ENCODE measurements at places on chromosomes 1 and 21.

DNA sequence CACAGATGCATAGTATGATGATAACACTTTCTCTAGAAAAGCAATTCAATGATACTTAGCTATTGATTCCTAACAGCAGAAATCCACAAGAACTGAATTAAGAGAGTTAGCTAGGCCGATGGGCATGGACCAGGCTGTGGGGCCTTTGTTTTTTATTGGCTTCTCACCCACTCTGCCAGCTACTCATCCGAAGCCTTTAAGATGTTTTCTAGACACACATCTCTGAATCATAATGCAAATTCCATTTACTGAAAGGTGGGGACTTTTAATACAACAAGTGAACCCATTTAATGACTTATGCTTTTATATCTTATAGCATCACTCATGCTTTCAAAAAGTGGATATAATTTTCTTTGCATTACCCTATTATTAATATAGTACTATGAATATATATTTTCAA is 170.2 kb downstream of the RUNX1 start:
- no peak for DNase-seq

DNA sequence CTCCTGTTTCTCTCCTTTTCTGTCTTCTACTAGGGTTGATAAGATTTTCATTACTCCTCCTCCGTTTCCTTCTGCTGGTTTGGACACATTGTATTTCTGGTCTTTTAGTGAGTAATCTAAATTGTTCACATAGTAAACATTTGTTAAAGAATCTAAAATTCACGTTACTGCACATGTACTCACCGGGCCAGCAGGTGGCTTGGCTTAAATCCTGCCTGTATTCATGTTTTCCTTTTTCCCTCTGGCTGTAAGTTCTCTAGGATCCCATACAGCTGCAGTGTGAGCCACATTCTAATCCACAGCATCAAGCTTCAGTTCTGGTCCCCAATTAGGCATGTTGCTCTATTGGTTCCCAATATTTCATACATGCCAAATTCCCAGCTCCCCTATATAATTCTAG is 958.3 kb downstream of the ADGRL2 start:
- DNase-seq: no peak

GRCh38 chr1:88276163-88276562 is 407.9 kb upstream of the PKN2 start:
- DNase-seq: no peak

GRCh38 chr1:70945676-70946075 is 101.9 kb downstream of the PTGER3 start:
- no peak for DNase-seq

- DNase-seq: no peak
Observed at GRCh38 chr1:224113545-224113917, 380 bp upstream of the FBXO28 start.

- no peak for DNase-seq
Observed at GRCh38 chr21:46304437-46304836, 18.3 kb downstream of the YBEY start.

DNA sequence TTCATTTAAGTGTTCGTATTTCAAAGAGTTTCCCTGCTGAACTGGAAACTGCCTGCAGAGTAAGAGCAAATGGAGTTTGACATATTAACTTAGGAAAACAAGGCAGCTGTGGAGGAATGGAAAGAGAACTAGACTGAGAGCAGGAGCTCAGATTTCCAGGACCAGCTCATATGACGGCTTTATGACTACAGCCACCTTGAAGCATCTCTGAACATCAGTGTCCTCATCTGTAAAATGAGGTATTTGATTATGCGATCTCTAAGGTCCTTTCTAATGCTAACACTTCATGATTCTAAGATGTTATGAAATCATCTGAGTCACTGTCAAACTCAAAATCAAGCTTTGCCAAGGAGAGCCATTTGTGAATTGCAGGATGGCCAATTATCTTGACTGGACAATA is 112.3 kb downstream of the PRRX1 start:
- no peak for DNase-seq

DNA sequence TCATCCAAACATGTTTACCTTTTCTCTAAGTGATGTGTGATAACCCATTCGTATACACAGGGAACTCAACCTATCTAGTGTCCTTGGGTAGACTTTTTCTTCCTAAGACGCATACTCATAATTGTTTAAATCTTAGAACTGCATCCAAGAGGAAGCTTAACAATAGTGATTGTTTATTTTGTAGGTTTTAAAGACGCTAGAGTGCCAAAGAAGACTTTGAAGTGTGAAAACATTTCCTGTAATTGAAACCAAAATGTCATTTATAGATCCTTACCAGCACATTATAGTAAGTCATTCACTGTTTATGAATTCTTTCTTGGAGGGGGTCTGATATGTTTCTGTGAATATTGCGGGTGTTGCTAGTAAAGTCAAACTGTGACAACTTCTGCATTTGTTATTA is 25.4 kb downstream of the PLA2G4A start:
- DNase-seq: no peak

GRCh38 chr1:119549719-119550132 is 42.7 kb downstream of the HSD3B1 start:
- no peak for DNase-seq

- no peak for DNase-seq
Observed at GRCh38 chr1:114355240-114355639, 155.8 kb downstream of the TRIM33 start.

DNA sequence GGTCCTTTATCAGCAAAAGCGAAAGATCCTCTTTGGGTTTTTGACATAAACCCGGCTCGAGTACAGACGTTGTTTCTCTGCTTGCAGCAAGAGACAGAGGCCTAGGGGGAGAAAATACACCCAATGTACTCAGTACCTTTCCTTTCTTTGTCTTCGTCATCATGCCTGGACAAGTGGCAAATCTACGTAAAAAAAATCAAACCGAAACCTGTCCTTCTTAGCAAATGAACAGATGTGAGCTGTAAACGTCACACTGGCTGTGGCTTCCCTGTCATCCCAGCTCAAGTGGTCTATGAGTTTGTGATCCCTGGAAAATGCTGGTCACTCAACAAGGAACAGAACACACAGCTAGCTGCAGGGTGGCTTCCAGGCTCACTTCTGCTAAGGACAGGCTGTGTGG is 39.9 kb downstream of the STPG1 start:
- no peak for DNase-seq

GRCh38 chr1:67827688-67828087 is 5.6 kb downstream of the GNG12 start:
- DNase-seq: no peak

GRCh38 chr1:9957726-9958125 is 14.5 kb downstream of the NMNAT1 start:
- no peak for DNase-seq

Measured in esophagus squamous epithelium (tissue), 5 donors.